ENCODE measurements at places on chromosomes 11 and 22.

GRCh38 chr11:14309425-14310192, 49.4 kb downstream of the RRAS2 start:
- DNase-seq: no peak

GRCh38 chr22:33083212-33083611, 25.0 kb upstream of the SYN3 start:
- DNase-seq: no peak

GRCh38 chr22:20131859-20132685, 468 bp downstream of the ZDHHC8 start:
- DNase-seq: no peak

- no peak for DNase-seq
Measured at GRCh38 chr22:24284747-24285203, 14.1 kb downstream of the SPECC1L start.

DNA sequence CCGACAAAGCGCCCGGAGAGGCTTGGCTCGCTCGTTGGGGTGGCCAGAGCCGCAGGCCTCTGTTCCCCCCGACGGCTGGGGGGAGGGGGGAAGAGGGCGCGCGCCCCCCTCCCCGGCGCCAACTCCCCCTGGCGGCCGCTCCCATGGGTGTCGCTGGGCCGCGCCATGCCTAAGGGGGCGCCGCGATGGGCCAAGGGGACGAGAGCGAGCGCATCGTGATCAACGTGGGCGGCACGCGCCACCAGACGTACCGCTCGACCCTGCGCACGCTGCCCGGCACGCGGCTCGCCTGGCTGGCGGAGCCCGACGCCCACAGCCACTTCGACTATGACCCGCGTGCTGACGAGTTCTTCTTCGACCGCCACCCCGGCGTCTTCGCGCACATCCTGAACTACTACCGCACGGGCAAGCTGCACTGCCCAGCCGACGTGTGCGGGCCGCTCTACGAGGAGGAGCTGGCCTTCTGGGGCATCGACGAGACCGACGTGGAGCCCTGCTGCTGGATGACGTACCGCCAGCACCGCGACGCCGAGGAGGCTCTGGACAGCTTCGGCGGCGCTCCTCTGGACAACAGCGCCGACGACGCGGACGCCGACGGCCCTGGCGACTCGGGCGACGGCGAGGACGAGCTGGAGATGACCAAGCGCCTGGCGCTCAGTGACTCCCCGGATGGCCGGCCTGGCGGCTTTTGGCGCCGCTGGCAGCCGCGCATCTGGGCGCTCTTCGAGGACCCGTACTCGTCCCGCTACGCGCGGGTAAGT, 1.4 kb downstream of the KCNC1 start:
- DNase-seq: no peak

DNA sequence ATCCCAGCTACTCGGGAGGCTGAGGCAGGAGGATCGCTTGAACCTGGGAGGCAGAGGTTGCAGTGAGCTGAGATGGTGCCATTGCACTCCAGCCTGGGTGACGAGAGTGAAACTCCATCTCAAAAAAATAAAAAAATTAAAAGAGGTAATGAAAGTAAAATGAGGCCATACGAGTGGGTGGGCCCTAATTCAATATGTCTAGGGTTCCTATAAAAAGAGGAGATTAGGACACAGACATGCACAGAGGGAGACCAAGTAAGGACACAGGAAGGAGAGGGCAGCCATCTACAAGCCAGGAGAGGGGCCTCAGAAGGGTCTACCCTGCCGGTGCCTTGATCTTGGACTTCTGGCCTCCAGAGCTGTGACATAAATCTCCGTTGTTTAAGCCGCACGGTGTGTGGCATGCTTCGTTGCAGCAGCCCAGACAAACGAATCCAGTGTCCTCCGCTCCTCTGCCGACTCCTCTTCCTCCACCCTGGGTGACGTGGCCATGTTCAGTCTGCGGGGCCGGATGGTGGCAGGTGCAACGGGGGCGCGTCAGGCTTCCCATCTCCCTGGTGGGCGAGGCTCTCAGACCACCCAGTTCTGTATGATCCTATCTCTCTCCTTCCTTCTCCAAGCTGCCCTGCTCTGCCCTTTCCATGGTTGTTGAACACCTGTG, 51.6 kb upstream of the PARVG start:
- no peak for DNase-seq

- DNase-seq: no peak
Measured at GRCh38 chr11:109956124-109956793, 136.9 kb upstream of the ZC3H12C start.

DNA sequence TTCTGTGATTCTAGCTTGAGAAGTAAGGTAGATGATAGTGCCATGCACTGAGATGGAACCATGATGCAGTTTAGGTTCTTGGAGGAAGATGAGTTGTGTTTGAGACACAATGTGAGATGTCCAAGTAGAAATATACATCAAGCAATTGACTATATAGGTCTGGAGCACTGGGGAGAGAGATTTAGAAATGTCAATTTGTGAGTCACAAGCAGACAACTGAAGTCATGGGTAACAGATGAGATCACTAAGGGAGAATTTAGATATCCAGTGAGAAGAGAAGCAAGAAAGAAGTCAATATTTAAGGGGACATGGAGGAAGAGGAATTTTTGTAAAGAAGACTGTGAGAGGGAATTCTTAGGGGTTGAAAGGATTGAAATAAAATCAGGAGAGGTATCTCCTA, 65.1 kb upstream of the RRAS2 start:
- no peak for DNase-seq

GRCh38 chr22:49793296-49793695, 34.4 kb downstream of the BRD1 start:
- DNase-seq: no peak

DNA sequence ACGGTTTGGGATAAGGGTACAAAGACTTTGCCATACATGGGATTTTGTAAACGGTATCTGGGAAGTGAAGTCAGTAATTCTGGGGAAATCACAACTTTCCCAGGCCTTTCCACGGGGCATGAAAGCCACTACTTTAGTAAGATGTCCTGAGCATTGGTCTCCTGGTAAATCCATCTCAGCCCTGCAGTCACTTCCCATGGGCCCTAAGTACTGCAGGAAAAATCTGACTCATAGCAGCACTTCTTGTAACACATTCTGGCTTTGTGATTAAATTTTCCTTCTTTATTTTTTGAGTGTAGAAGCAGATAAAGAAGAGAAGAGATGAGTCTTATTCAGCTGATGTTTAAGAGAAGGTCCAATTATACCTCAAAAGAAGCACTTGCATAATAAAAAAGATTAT, 67.6 kb downstream of the BLID start:
- DNase-seq: no peak

GRCh38 chr22:20433686-20434241, 3.9 kb downstream of the SCARF2 start:
- DNase-seq: no peak

GRCh38 chr11:62393061-62393611, 25.7 kb upstream of the SCGB1A1 start:
- DNase-seq: no peak

DNA sequence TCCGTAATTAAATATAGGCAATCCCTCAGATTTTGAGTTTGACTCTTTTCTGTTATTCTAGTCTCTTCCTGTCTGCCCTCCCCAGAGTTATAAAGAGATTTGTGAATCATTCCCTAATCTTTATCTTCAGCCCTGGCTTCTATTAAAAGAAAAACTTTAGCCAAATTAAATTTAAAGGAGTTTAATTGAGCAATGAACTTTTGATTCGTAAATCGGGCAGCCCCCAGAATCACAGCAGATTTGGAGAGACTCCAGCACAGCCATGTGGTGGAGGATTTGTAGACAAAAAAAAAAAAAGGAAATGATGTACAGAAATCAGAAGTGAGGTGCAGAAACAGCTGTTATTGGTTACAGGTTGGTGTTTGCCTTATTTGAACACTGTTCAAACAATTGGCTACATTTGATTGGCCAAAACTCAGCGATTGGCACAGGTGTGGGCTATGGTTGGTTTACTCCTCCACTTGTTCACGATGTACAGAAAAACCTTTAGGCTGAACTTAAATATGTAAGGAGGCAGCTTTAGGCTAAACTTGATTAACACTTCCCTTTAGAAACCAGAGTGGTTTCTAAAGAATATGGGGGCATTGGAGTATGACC, 2.3 kb upstream of the ALKBH8 start:
- no peak for DNase-seq

DNA sequence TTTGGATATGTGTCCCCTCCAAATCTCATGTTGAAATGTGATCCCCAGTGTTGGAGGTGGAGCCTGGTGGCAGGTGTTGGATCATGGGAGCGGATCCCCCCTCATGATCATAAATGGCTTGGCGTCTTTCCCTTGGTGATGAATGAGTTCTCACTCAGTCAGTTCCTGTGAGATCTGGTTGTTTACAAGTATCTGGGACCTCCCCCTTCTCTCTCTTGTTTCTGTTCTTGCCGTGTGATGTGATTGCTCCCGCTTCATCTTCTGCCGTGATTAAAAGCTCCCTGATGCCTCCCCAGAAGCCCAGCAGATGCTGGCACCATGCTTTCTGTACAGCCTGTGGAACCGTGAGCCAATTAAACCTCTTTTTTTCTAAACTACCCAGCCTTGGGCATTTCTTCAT, 102.2 kb downstream of the SEZ6L start:
- DNase-seq: no peak

DNA sequence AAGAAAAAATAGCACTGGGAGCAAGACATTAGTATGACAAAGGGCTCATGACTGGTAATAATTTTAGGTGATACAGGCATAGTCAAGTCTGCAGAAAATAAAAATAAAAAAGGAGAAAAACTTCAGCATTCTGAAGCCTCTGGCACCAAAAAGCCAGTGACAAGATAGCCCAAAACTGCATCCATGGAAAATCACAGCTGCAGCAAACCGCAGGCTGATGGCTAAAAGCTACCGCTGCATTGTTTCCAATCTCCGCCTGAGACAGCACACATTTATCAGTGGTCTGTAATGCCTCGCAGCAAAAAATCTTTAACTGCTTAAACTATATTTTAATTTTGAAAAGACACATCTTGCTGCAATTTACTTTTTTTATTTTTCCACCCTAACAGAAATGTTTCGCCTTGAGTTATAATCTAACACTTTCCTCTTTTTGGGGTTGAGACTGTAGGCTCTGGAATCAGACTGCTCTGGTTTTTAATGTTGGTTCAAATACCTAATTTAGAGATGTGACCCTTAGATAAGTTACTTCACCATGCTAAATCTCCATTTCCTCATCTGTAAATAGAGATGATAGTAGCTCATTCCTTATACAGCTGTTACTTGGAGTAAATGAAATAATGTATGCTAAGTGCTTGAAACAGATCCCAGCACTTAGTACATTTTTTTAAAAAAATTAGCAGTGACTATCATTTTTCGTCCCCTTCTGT, 42.0 kb upstream of the FIBIN start:
- DNase-seq: no peak

DNA sequence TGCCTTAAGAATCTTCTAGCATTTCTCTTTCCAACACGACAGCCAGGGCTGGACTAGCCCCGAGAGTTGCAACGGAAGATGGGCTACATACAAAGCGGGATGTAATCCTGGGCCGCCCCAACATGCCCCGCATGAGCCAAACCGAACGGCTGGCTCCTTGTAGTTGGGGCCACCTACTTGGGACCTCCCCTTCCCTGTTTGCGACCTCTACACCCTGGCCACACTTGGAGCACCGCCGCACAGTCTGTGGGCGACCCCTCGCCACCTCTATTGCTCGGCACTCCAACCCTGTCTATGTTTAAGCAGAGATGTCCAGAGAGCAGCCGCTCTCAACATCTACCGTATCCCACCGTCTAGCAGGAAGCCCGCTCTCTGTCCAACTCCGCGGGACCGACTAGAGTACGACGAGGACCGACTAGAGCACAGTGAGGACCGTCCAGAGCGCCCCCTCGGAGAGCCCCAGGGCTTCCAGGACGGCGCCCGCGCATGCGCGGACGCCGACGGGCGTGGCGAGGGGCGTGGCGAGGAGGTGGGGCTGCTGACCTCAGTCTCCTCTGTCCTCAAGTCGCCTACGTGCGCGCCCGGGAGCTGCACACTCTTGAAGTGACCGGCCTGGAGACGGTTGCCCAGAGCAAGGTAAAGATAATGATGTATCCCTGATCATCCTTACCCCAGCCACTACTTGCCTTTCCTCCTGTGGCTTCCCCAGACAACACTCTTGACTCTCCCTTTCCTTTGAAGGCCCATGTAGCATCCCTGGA, 32.3 kb downstream of the NEAT1 start:
- no peak for DNase-seq

- DNase-seq: no peak
Measured at GRCh38 chr11:57842873-57843272, 81.3 kb downstream of the CTNND1 start.

- no peak for DNase-seq
Measured at GRCh38 chr11:111729831-111730311, 36.3 kb downstream of the PPP2R1B start.

- DNase-seq: no peak
Measured at GRCh38 chr11:108824545-108824944, 159.7 kb downstream of the DDX10 start.

DNA sequence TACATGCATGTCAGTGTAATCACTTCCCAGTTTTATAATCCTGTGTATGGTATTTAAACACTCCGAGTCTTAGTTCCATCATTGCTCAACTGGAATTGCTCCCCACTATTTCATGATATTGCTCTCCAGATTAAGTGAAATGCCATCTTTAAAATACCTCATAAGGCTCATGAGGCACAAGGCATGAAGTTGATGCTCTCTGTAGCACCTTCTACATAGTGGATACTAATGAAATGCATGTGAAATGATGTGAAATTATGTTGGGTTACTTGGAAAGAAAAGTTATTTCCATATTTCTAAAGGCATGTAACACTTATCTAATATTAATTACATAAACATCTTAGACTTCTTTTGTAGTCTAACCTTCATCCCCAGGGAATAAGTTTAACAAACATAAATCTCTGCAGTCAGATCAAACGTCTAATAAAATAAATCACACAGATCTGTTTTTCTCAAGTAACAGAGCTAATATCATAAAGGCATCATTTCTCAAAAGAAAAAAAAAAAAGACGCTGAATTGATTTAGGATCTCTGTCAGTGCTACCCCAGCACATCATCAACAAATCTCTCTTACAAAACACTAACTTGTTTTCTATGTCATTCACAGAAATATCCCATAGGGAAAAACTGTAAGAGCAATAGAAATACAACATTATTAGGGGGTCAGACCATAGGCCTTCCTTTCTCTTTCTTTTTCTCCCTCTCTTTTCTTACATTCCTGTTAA, 736.0 kb upstream of the LRRC4C start:
- DNase-seq: no peak

DNA sequence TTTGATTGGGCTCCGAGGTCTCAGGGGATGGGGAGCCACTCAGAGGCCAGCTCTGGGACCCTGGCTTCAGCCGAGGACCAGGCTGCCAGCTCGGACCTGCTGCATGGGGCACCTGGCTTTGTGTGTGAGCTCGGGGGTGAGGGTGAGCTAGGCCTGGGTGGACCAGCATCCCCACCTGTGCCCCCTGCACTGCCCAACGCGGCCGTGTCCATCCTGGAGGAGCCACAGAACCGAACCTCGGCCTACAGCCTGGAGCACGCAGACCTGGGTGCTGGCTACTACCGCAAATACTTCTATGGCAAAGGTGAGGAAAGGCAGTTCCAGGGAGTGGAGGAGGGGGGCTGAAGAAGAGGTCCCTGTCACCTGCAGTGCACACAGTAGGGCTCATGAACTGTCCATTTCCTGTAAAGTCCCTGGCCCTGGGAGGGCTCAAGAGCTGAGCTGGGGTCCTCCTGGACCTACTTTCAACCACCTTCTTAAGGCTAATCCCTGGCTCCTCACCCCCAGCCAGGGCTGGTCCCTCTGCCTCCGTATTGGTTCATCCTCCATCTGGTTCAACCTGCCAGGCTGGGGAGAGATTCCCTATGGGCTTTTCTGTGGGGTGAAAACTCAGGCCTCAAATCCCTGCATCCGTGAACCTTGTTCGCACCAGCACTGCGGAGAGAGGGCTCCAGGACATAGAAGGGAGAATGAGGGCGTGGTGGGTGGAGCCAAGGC, 3.6 kb downstream of the SIPA1 start:
- DNase-seq: no peak

All from cortex of kidney (tissue), 1 donor.